Bronchus fibroblast of lung (primary cell): ENCODE measurements at places on chromosomes 2 and 18. TPM values are rescaled to one million over a fixed set of nuclear protein-coding genes. Genes with fewer than 3 reads are reported as not detected.

The LRP1B gene
- under 0.01 TPM in 2 replicates for total RNA-seq

The TUBA3D gene
- not detected in 2 replicates for total RNA-seq

The SLC8A1 gene
- 11.9 and 15.0 TPM in 2 replicates for total RNA-seq

The ERBB4 gene
- not detected in 2 replicates for total RNA-seq

The ITGB6 gene
- total RNA-seq, result under 0.01 and 0.17 TPM in 2 replicates

The CHAC2 gene
- total RNA-seq, result 7.9 and 8.5 TPM in 2 replicates

The MOCOS gene
- 6.1 and 6.4 TPM in 2 replicates for total RNA-seq

The GALNT13 gene
- under 0.01 and 0.15 TPM in 2 replicates for total RNA-seq

The ASXL3 gene
- total RNA-seq, result 0.34 and 0.45 TPM in 2 replicates

The UGT1A7 gene
- not detected in 2 replicates for total RNA-seq

The SERPINB13 gene
- not detected in 2 replicates for total RNA-seq

The ARMC9 gene
- 12.3 and 13.5 TPM in 2 replicates for total RNA-seq

The UNC80 gene
- not detected in 2 replicates for total RNA-seq
